ENCODE measurements at places on chromosomes 16 and 17.

DNA sequence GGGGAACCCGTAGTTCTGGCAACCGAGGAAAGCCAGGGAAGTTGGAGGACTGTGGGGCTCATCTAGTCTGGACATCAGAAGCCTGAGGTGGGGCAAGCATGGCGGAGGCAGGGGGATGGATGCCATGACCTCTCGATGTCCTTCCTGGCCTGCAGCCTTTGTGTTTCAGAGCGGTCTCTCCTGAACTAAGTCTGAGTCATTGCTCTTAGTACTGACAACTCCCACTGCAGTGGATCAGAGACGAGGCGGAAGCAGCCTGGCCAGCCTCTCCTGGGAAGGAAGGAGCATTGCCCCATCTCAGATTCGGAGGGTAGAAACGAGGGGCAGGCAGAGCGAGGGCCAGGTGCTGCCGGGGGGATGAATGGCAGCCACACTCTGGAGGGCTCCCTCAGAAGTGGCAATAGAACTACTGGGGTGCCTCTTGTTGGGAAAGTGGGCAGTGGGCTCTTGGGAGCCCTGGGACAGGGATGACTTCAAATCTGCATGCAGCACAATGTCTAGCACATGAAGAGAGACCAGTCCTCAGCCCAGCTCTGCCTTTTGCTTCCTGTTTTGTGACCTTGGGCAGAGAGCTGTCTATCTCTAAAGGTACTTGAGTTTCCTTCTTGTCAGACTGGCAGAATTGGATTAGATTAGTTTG lies 3.6 kb upstream of the STAC2 start:
- DNase-seq, result no peak

GRCh38 chr17:64146418-64147109 lies 16.6 kb upstream of the ERN1 start:
- peak; percentile 89 for DNase-seq

- no peak for DNase-seq
These were observed 63.3 kb downstream of the USP32 start for GRCh38 chr17:60328679-60329078.

DNA sequence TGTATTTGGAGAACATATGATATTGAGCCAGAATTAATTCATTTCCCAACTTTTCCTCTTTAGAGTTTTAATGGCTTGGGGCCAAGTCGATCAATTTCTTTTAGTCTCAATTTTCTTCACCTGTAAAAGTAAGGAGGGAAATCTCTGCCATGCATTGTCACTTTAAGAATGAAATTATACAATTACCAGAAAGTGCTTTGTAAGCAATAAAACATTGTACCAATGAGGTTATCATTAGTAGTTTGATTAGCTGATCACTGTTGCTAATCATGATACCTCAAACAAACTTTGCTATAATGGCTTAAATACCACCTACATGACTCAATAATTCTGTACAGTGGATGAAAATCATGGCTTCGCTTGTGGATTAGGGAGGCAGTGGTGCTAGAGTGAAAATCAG lies 1525.8 kb upstream of the GOT2 start:
- DNase-seq, result no peak

DNA sequence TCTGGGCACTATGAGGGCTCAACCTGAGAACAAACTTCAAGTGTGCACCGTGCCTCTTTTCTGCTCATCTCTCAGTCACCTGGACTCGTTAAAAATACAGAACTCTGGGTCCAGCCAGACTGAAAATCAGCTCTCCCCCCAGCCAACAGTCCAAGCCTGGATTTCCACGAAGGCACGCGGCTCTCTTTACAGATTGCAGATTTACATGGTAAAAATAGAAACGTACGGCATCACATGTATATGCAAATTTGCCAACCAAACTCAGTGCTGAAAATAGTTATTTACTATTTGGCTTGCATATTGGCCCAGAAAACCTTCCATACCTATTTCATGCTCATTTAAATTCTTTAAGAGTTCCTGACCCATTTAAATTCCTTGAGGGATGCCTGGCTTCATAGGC lies 315.8 kb downstream of the MAF start:
- DNase-seq, result peak; percentile 31

DNA sequence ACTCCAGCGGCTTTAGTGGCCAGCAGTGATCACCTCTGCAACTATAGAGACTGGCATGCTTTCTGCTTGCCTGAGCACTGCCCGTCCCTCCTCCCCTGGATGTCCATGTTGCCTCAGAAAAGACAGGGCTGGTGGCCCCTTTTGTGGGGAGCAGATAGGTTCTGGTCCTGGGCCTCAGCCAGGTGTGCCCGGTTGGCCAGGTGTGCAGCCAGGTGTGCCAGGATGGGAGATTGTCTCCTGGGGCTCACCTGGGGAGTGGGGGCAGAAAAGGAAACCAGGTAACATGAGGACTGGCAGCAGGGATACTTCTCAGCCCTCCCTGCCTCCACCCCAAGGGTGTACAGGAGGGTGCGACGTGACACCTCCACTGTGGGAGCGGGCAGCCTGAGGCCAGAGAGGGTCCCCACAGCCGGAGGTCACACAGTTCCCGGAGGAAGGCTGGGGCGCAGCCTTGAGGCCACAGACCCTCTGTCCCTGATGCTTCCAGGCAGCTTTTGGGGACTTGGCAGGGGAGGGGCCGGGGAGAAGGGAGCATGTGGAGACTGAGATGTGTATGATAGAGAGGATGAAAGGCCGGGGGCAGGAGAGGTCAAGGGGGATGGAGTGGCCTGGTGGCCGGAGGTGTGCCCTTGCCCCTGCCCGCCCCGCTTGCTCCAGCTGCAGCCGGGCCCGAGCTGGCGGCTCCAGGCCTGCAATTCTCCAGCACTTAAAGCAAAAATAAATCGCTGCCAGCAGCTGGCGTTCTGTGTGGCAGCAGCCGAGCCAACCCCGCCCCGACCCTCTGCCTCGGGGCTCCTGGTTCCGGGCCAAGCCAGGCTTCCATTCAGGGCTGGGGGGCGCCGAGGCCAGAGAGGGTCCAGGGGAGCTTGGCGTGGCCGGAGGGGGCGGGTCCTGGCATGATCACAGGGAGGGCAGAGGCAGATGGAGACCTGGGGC lies 6.7 kb downstream of the KCNJ12 start:
- DNase-seq, result peak; percentile 70

DNA sequence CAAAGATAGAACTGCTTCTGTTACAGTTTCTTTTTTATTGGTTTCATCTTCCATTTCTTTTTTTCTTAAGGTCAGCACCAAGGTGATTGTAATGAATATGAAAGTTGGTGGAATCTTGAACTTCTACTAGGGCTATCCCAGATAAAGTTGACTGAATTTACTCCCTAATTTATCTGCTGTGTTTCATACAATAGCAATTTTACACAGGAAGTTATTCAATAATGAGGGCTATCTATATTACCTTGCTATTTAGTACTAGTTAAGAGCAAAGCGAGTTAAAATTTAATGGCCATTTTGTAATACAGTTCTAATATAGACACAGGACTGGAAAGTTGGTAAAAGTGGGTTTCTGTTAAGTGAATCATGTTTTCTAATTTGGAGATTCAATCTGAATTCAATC lies 24.1 kb downstream of the USP10 start:
- DNase-seq, result no peak

- DNase-seq, result no peak
These were observed 666 bp downstream of the HGS start for GRCh38 chr17:81684442-81684911.

GRCh38 chr17:38701504-38702165 lies 3.4 kb upstream of the MLLT6 start:
- no peak for DNase-seq

DNA sequence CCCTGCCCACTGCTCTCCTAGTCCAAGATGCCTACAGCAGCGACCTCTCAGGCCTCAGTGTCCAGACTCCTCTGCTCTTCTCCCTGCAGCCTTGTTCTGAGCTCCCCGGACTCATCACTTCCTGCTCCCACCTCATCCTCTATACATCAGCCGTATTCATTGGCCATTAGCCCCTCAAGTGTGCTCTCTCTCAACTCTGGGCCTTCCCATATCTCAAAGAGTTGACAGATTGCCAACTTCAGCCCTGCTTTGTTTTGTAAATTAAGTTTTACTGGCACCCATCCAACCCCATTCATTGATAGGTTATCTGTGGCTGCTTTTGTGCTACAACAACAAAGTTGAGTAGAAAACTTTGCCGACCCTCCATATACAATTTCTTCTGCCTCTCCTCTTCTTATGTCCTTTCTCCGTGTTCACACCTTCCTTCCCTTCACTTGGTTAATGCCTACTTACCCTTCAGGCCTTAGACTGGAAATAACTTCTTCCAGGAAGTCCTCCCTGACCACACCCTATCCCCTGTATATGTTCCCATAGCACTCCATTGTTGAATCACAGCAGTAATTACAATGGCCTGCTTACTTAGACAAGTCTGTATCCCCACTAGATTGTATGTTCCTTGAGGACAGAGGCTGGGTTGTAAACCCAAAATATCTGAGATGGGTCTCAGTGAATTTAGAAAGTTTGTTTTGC lies 63.4 kb upstream of the TANC2 start:
- no peak for DNase-seq

DNA sequence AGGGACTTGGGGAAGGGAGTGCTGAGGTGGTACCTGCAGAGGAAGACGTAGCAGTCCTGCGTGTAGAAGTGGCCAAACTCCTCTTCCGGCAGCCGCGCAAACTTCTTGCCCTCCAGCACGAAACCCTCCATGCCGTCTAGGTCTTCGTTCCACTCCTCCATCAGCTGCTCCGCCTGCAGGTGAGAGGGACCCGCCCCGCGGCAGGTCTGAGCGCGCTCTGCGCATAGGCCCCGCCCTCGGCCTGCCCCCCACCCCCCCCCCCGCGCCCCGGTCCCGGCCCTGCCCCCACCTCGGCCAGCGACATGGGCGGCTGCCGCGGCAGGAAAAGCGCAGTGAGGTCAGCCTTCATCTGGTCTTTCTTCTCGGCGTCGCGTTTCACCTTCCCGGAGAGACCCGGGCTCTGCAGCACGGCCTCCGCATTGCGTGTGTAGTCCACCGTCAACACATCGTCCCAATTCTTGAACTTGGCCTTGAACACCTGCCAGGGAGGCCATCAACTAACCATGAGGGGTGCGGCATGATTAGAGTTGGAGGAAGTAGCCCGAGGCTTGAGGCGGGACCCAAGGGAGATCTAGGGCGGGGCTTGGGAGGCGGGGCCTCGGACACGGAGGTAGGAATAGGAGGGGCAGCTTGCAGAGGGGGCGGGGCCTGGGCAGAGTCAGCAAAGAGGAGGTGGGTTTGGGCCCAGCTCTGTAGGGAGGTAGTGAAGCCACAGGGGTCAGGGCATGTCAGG lies 11.5 kb downstream of the FLII start:
- DNase-seq, result peak; percentile 70

- no peak for DNase-seq
These were observed 18.4 kb downstream of the CHD9NB start for GRCh38 chr16:53034306-53034705.

GRCh38 chr16:8173111-8173644 lies 417.1 kb downstream of the TMEM114 start:
- peak; percentile 91 for DNase-seq

GRCh38 chr17:75773121-75773807 lies 8.3 kb upstream of the GALK1 start:
- DNase-seq, result peak; percentile 79

DNA sequence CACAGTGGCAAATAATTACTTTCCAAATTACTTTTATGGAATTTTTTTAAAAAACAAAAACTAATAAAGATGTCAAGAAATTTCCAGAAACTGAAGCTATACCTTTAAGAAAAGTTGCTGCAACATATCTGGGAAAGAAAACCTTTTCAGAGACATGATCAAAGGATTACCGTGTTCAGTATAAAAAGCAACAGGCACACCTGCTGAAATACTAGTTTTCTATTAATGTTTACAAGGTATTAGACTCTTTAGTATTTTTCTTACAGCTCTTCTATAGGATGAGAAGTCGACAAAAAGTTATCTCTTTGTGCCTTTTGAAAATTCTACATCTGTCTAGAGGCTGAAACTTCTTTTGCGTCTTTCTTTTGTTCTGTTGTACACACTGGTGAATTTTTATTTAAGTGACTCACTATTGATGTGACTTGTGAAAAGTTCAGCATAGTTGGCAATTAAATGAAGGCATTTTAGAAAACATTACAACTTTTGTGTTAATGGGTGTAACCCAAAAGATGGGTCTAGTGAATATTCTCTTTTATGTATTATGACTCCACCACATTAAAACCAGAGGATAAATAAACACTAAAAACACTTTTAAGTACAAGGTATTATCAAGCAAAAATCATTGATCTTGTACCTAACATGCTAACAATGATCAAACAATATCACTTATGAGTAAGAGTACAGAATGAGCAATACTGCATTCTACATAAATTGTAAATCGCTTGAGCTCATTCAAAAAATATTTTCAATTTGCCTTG lies 23.8 kb downstream of the NACA2 start:
- DNase-seq, result no peak

GRCh38 chr17:45224671-45225050 lies 3.0 kb downstream of the FMNL1 start:
- DNase-seq, result no peak

DNA sequence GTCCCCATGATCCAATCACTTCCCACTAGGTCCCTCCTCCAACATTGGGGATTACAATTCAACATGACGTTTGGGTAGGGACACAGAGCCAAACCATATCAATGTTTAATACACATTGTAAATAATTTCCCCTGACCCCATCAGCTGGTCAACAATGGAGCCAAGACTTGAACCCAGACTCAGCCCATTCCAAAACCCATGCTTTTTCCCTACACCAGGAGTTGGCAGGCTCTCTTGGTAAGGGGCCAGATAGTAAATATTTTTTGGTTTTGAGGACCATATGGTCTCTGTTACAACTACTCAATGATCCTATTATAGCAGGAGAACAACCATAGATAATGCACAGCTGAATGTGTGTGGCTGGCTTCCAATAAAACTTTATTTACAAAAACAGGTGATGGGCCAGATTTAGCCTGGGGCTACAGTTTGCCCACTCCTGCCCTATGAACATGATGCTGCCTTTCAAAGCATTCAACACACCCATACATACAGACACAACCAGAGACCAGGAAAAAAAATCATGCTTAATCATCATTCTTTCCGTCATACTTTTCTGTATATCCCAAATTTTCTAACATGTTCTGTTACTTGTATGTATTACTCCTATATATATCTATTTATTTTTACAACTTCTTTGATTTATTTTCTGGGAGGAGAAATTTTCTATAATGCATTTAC lies 22.1 kb upstream of the MSI2 start:
- DNase-seq, result peak; percentile 31

- peak; percentile 76 for DNase-seq
These were observed 15.5 kb downstream of the RMI2 start for GRCh38 chr16:11360641-11361373.

- no peak for DNase-seq
These were observed 6.0 kb downstream of the CLEC16A start for GRCh38 chr16:10950393-10950792.

GRCh38 chr16:86431540-86431939 lies 78.8 kb upstream of the FOXF1 start:
- DNase-seq, result no peak

GRCh38 chr17:35745749-35746320 lies 7.2 kb downstream of the GAS2L2 start:
- DNase-seq, result no peak

- DNase-seq, result peak; percentile 89
These were observed 40.5 kb downstream of the MYH3 start for GRCh38 chr17:10616502-10617119.
